ENCODE measurements at places on chromosomes 4 and X.

- DNase-seq, result peak; percentile 82
These were observed 1.3 kb downstream of the AFF1 start for GRCh38 chr4:86935853-86936733.

DNA sequence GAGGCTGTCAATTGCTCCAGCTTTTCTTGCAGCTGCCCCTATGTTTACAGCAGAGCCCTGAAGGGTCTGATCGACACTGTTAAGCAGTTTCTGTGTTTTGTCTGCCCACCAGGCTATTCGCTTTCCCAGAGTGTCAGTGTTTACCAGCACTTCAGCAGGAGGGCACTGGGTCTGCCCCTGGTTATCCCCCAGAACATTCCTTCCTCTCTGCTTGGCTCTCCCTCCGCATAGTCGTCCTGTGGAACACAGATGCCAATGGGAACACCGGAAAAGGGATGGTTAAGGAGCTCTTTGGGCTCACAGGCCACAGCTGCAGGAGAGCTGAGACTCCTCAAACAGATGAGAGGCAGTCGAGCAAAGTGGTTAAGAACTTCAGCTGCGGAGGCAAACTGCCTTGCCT is 71.3 kb upstream of the FBXW7 start:
- no peak for DNase-seq

GRCh38 chr4:5952286-5952974 is 59.5 kb upstream of the CRMP1 start:
- DNase-seq, result no peak

DNA sequence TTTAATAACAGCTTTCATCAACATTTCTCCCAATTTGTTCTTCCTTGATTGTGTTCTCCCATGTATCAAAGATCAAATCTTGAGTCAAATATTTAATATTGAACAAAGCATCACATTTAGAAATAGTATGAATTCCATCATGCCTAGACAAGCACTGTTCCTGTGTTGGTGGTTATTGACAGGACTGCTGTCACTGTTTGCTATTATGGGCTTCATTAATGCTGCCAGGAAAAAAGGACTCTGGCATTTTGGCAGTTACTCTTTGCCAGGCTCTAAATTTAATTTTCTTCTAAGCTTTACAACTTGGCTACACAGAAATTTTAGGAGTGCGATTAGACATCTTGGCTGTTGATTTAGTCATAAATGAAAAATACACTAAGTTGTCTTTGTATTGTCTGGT is 295.9 kb upstream of the NRK start:
- DNase-seq, result no peak

DNA sequence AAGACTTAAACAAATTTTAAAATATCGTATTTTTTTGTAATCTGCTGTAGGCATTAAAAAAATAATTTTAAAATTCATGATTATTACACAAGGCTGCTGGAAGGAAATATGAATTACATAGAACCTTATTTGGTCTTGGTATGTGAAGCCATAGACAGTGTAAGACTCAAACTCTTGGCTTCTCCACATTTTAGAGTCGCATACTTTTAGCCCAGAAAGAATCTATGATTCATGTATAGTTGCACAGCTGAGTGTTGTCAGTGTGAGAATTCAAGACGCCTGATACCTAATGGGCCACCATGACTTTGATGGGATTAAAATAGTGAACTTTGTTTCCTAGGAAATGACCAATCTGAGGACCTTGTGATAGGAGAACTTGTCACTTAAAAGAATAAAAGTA is 1.4 kb downstream of the INTU start:
- no peak for DNase-seq

DNA sequence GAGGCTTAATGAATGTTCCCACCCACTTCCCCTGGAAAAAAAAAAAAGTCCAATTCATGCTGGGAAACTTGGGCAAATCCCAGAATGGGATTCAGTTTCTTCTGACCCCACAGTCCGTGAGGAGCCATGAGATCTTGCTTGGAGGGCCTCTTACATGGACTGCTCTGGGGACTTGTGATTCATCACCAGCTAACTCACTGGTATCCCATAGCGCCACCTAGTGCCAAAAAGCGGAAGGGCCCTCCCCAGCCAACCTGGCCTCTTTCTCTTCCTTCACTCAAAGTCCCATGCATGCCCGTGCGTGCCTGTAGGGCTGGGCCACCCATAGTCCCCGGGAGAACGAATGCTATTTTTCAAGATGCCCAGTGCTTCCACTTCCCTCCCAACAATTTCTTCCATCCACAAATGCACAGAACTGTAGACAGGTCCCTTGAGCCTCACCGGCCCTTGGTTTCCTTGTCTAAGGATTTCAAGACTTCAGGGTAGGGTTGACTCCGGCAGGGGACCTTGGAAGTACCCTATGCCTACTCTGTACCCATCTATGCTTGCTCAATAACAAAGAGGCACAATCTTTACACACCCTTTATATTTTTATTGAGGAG is 5.1 kb downstream of the RTL5 start:
- DNase-seq, result peak; percentile 83

- no peak for DNase-seq
These were observed 1.4 kb upstream of the FAM53A start for GRCh38 chr4:1685235-1686150.

DNA sequence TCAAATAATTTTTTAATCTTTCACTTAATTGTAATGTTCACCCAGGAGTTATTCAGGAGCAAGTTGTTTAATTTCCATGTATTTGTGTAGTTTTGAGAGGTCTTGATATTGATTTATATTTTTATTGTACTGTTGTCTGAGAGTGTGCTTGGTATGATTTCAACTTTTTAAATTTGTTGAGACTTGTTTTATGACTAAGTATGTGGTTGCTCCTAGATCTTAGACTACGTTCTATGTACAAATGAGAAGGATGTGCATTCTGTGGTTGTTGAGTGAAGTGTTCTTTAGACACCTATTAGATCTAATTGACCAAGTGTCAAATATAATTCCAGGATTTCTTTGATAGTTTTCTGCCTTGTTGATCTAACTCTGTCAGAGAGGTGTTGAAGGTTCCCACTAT is 353.3 kb upstream of the GNPDA2 start:
- no peak for DNase-seq

DNA sequence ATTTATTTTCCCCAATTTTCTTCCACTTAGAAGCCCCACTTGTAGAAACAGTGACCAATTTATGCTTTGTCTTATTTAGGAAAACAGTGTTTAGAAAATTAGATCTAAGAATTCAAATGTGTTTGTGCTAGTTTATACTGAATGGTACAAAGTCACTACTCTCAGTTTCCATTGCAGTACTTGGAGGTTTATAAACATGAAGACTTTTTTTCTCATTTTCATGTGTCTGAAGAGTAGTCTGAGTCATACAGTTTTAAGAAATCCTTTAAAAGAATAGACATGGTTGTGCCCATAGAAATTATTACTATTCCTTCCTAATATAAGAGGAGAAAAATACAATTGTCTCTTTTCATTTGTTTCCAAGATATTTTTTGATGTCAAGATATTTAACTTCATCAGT is 458.7 kb downstream of the NAF1 start:
- DNase-seq, result no peak

DNA sequence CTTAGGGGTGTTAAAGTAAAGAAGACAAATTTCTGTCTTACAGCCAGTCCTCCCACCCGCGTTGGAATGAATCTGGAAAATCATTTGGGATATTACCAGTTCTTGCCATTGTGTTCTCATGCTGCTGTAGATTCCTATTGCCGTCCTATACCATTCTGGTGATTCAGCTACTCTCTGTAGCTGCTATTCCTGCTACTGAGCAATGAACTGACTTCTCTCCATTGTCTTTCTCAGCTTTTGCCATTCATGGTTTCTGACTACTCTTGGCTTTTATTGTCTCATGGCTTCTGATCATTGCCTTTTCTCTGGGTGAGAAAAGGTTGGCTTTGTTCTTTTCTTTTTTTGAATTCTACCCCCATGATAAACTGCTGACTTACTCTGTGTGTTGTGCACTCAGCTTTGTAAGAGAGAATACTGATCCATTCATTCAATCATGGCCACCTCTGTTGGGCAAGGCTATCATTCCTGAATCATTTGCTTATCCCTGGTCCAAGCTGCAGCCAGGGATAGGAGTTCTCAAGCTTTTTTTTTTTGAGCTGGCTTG is 27.7 kb upstream of the METAP1 start:
- DNase-seq, result no peak

- no peak for DNase-seq
These were observed 18.1 kb downstream of the HTRA3 start for GRCh38 chr4:8287343-8288280.

GRCh38 chr4:184891816-184892397 is 66.1 kb upstream of the ACSL1 start:
- no peak for DNase-seq

- no peak for DNase-seq
These were observed 231.9 kb downstream of the STPG2 start for GRCh38 chr4:97911236-97911906.

All from stimulated activated CD4-positive, alpha-beta T cell treated with anti-CD3 and anti-CD28 coated beads, Interleukin-4, amount 100 ng/mL, for 24 hours (primary cell).